ENCODE measurements at places on chromosomes 2 and 18. TPM values are rescaled to one million over a fixed set of nuclear protein-coding genes. Genes with fewer than 3 reads are reported as not detected.

DNER gene
- total RNA-seq = under 0.01 TPM

DPP4 gene
- total RNA-seq = 87.2 TPM

EPAS1 gene
- 56.9 TPM for total RNA-seq

MYCN gene
- total RNA-seq = not detected
